Activated CD8-positive, alpha-beta memory T cell treated with anti-CD3 and anti-CD28 coated beads for 4 hours (primary cell): ENCODE measurements at places on chromosomes 2 and 18.

GRCh38 chr2:236014408-236015131 lies 153.6 kb downstream of the GBX2 start:
- no peak for DNase-seq

- no peak for DNase-seq
These were observed 826.0 kb downstream of the PLCL1 start for GRCh38 chr2:198630384-198630783.

- no peak for DNase-seq
These were observed 136.9 kb downstream of the MYO3B start for GRCh38 chr2:170314744-170315447.

DNA sequence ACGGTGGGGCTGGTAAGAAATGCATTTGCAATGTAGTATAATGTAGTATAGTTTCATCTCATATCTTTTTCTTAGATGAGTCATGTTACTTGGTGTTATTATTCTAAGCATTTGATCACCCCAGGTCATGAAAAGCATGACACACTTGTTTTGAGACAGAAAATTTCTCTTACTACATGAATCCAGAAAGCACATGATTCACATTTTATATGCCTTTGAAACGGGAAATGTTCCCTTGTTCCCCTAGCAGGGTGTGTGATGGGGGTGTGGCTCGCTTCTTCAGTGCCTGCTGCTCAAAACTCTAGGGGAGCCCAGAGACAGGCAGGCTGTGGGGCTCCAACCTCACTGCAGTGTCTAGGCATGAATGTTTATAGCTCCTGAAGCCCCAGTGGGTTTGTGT lies 116.0 kb upstream of the RAB27B start:
- DNase-seq, result no peak

GRCh38 chr2:224565452-224566035 lies 19.6 kb downstream of the CUL3 start:
- DNase-seq, result no peak

DNA sequence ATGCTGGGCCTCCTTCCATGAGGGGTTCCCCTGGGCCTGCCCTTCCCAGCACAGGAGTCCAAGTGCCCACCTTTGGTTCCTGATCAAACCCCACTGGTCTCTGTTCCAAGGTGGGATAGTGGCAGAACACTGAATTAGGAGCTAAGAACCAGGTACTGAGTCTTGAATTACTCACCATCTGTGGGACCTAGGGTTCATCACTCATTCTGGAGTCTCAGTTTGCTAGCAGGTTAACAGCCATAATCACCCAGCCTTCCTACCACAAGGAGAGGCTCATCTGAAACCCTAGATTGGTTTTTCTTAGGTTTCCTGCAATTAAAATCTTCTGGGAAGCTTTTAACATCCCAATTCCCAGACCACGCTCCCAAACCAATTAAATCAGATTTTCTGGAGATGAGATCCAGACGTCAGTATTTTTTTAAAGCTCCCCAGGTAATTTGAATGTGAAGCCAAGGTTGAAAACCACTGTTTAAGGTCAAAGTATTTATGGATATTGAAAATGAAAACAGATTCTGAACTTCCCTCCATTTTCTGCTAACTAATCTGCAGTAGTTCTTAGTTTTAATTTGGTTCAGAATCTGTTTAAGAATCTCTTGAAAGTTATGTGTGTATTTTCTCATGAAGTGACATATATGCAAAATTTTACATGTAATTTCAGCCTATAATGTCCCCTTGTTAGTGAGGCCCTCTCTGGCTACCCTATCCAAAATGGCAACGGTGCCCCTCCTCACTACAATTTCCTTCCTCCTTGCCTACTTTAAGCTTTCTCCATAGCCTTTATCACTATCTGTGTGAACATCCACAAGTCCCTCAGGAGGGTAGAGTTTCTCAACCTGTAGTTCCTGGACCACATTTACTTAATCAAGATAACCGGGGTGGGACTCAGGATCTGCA lies 166.5 kb upstream of the CXCR4 start:
- no peak for DNase-seq

GRCh38 chr2:33812707-33813106 lies 213.6 kb upstream of the FAM98A start:
- DNase-seq, result no peak

DNA sequence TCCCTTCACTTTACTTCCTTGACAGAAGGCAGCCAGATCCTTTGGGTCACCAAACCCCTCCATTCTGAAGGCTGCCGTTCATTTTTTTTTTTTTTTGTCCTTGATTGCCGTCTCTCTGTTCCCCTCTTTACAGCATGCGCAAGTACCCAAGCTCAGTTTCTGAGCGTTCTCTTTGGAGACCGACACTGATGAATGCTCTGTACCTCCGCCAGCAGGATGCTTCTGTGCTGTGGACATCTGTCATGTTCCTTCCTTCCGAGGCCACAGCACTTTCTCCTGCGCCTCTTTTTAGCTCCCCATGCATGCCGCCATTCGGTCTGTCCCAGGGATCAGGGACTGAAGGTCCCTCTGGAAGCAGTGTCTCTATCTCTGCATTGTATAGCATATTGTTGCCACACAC lies 278.7 kb upstream of the RAB12 start:
- DNase-seq, result no peak

GRCh38 chr18:70982292-70982691 lies 693.4 kb downstream of the SOCS6 start:
- DNase-seq, result no peak

DNA sequence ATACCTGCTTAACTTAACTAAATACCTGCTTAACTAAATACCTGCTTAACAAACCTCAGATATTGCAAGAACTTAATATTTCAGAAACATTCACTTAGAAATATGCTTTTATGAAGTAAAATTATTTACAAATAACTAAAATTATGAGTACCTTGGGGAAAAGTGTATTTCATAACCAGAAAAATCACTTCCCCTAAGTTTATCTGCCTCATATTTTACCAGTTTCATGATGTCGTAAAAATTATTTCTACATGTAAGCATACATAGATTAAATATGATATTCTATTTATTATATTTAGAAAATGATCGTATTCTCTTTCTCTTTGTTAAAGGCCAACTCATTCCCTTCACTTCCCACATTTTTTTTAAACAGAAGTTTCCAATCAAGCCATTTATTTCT lies 41.5 kb upstream of the DSC1 start:
- no peak for DNase-seq
